ENCODE measurements at places on chromosomes 7 and 10.

DNA sequence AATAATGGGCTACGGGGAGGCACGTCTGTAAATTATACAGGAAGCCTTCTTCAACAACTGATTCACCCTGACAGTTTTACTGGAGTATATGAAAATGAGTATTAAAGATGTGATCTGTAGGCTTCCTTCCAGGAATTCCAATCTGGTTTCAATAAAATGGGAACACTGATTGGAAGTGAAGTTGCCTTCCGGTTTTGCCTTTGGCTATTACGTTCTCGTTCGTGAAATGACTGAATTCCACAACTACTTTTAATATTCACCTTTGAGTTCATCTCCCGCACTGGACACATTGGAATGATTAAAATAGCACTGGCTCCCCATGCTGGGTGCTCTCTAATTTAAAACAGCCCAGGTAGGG, 350.1 kb upstream of the MKI67 start:
- DNase-seq = no peak

- DNase-seq = no peak
Measured at GRCh38 chr7:114657279-114657678, 242.7 kb downstream of the FOXP2 start.

DNA sequence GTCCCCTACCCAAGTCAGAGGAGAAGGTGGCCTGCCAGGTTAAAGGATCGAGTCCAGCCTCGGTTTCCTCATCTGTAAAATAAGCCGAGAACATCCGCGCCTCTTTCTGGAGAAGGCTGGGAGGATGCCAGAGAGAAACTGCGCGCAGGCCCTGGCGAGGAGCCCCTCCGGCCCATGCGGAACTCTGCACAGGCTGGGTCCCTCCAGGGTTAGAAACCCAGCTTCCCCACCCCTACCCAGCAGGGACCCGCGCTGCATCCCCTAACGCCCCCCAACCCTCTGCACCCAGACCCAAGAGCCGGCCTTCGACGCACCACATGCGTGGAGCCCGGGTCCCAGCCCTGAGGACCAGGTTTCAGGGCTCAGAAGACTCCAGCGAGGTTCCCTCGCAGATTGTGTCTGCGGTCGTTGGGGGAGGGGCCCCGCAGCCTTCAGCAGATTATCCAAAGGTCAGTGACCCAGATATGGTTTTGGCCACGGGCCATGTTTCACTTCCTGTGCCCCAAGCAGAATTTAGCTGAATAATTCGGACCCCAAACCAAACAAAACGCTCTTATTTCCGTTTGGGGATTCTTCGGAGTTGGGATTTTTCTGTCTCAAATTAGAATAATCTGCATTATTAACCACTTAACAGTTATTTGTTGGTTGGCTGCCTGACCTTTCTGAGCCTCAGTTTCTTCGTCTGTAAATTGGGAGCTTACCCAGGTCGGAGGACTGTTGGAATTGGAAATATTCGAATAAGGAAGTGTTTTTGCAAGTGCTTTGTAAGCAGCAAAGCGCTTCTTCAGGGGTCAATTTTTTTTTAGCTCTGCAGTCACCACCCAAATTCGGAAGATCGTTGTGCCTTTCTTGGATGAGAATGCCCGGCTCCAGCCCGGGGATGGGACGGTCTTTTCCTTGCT, 167.7 kb downstream of the UBE2H start:
- DNase-seq = no peak

DNA sequence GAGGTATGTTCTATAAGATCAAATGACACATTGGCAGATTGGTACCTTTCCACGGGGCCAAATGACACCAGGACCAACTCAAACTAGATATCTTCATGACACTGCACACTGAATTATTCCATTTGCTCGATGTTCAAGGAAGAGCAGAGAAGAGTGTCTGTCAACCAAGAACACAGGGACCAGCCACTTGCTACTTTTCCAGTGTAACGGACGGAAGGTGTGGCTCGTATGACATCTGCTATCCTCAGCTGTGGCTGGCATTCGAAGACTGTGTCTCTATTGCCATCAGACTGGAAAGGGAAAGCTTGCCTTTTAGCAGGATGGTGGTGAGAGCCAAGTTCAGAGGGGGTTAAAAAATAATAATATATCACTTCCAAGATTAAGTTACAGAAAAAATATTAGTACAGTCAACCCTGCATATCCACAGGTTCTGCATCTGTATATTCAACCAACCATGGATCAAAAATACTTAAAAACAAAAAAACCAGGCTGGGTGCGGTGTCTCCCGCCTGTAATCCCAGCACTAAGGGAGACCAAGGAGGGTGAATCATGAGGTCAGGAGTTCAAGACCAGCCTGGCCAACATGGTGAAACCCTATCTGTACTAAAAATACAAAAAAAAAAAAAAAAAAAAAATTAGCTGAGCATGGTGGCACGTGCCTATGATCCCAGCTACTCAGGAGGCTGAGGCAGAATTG, 237.1 kb downstream of the PRPF18 start:
- no peak for DNase-seq

DNA sequence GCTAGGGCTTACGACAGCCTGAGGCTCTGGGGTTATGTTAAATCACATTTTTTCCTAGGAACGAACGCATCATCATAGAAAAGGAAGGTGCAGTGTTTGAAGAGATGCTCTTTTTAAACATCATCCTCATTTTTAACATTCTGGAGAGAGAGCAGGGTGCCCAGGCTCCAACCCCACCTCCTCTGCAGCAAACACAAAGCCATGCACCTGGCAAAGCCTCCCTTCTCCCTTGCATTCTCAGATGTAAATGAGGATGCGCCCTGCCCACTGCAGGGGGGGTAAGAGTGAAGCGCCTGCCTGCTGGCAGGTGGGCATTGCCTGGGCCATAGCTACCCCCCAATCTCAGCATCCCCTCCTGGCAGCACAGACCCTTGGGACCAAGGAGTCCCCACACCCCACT, 92.4 kb downstream of the PTPRN2 start:
- no peak for DNase-seq

DNA sequence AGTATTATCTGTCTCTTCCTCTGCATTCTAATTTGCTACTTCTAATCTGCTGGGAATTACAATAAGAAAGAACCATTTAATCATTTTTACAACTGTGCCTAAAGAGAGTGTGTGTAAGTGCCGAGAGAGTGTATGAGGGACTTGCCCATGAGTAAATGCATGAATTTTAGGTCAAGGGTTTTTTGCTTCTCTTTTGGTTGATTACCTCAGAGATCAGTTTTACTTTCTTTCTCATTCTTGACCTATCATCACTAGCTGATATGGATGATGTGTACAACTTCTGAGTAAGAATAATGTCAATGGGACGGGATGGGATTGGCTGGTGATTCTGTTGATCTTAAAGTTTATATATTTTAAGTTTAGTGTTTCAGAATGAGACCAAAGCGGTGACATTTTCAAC, 47.8 kb downstream of the IKZF1 start:
- no peak for DNase-seq

Data from stimulated activated CD4-positive, alpha-beta T cell treated with anti-CD3 and anti-CD28 coated beads, Interleukin-12 subunit alpha, Interleukin-12 subunit beta, amount 100 ng/mL, for 48 hours (primary cell).